Activated CD8-positive, alpha-beta T cell treated with anti-CD3 and anti-CD28 coated beads for 36 hours (primary cell): ENCODE measurements at places on chromosomes 1 and 21. TPM values are rescaled to one million over a fixed set of nuclear protein-coding genes. Genes with fewer than 3 reads are reported as not detected.

Gene KANK4
- not detected for total RNA-seq

Gene OR2L3
- not detected for total RNA-seq

Gene NECTIN4
- not detected for total RNA-seq

Gene NMNAT2
- total RNA-seq = not detected

Gene EPHB2
- total RNA-seq = not detected

Gene HLX
- total RNA-seq = not detected

Gene SRP9
- 275 TPM for total RNA-seq

Gene CXADR
- 0.29 TPM for total RNA-seq

Gene CYP2J2
- 0.83 TPM for total RNA-seq

DNA sequence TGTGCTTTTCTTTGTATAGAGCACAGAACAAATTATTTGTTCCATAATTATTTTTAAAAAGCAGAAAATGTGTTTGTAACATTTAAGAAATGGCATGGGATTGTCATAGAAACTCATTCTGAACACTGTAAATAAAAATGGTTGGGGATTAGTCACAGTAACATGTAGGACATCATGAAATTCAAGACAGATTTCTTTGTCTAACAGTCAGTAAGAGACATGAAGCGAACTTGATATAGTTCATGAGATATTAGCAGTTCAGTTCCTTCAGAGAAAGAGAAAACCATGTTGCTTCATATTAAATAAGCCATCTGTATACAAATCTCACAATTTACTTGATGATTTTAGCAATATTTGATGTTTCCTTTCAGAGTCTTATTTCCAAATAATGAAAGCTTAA, 19.7 kb downstream of the NFIA start:
- peaks cover 15% of the 10 kb centered on the region for H3K4me1 ChIP-seq

GRCh38 chr1:228786361-228787129, 51.3 kb downstream of the RHOU start:
- H3K27me3 ChIP-seq = no peaks in the 10 kb centered on the region
- peaks cover 9% of the 10 kb centered on the region for H3K4me1 ChIP-seq
- no peak overlapping the region for H3K27ac ChIP-seq
- no peak for DNase-seq
- H3K4me3 ChIP-seq = no peak overlapping the region

- H3K4me3 ChIP-seq = no peak overlapping the region
- no peak overlapping the region for H3K27ac ChIP-seq
- no peak for DNase-seq
- H3K4me1 ChIP-seq = peaks cover 46% of the 10 kb centered on the region
- H3K36me3 ChIP-seq = peaks cover 65% of the 10 kb centered on the region
- no peaks in the 10 kb centered on the region for H3K27me3 ChIP-seq
Observed at GRCh38 chr1:168235548-168235885, 9.7 kb downstream of the SFT2D2 start.

DNA sequence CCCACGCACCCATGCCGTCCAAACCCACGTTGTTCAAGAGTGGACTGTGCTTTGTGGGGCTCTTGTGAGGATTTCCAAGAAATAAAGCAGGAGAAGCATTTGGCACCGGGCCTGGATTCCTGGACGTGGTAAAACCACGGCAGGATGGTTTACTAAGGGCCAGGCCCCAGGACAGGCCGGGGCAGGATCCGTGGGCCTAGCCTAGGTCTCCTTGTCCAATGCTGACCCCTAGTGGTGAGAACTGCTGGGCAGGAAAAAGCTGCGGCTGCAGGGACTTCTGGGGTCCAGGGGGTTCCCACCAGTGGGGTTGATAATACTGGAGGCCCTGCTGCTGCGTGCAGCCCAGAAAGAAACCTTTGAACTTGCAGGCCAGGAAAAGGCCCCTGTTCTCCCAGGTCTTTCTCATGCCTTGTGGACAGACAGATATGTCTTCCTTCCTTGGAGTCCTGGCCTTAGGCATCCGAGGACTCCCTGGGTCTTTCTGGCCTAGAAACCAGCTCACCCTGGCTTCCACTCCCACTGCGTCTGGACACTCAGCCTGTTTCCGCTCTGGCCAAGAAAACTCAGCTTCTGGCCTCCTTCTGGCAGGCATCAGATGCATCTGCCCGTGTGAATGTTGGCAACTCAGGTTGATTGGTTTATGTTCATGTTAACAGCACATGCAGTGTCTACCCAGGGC, 106.9 kb upstream of the TMEM51 start:
- H3K36me3 ChIP-seq = no peaks in the 10 kb centered on the region
- H3K4me3 ChIP-seq = no peak overlapping the region
- no peaks in the 10 kb centered on the region for H3K4me1 ChIP-seq
- H3K27me3 ChIP-seq = no peaks in the 10 kb centered on the region
- DNase-seq = peak; percentile 70

DNA sequence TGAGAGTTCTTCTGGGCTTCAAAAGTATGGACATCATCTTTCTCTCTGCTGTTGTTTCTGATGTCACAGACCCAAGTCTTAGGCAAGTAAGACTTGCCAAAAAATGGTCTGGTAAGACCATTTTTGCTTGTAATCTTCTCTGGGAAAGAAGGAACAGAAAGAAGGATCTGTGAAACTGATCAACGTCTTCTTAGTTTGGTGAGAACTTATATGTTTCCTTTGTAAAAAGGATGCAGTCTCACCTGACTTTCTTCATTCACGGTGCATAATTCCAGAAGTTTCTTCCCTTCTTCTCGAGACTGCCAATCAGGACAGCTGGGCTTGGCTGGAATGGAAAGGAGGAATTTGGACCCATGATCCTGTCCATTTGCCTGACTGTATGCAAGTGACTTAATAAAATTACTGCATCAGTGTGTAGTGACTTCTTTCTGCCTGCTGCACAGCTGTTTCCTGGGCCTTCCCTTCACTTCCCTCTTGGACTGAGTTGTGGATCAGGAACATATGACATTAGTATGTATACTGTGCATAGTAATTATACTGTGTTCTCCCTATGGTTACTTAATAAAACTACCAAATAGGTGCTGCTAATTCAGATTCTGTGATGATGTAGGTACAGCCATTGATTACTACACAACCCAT, 7.6 kb upstream of the DENND1B start:
- H3K4me1 ChIP-seq = peaks cover 15% of the 10 kb centered on the region
- peaks cover 3% of the 10 kb centered on the region for H3K36me3 ChIP-seq
- no peak for DNase-seq
- H3K27ac ChIP-seq = no peak overlapping the region

GRCh38 chr21:43884861-43885417, 19.9 kb downstream of the AGPAT3 start:
- DNase-seq = no peak
- H3K27ac ChIP-seq = no peak overlapping the region
- peaks cover 63% of the 10 kb centered on the region for H3K4me1 ChIP-seq
- H3K4me3 ChIP-seq = no peak overlapping the region
- no peaks in the 10 kb centered on the region for H3K27me3 ChIP-seq

GRCh38 chr1:226202246-226202645, 15.7 kb upstream of the ACBD3 start:
- no peak overlapping the region for H3K27ac ChIP-seq
- no peaks in the 10 kb centered on the region for H3K36me3 ChIP-seq
- no peak overlapping the region for H3K4me3 ChIP-seq
- no peaks in the 10 kb centered on the region for H3K4me1 ChIP-seq
- H3K27me3 ChIP-seq = peaks cover 4% of the 10 kb centered on the region
- DNase-seq = no peak

DNA sequence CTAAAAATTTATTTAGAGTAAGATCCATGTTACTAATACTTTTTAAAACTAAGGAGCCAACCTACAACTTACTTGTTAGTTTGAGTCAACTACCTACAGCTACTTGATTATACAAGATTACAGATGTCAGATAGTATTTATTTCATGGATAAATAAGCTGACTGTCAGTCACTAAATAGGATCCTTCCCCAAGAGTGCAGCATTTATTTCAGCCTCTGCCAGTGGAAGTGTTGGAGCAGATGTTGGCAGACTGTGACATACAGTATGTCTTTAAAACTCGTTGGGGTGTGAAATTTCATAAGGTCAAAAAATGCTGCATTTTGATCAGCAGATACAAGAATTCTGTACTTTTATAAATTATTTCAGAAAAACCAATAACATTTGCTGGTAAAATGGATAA, 156.2 kb downstream of the AKT3 start:
- no peak overlapping the region for H3K4me3 ChIP-seq
- peaks cover 9% of the 10 kb centered on the region for H3K36me3 ChIP-seq
- no peaks in the 10 kb centered on the region for H3K4me1 ChIP-seq
- H3K27me3 ChIP-seq = no peaks in the 10 kb centered on the region

DNA sequence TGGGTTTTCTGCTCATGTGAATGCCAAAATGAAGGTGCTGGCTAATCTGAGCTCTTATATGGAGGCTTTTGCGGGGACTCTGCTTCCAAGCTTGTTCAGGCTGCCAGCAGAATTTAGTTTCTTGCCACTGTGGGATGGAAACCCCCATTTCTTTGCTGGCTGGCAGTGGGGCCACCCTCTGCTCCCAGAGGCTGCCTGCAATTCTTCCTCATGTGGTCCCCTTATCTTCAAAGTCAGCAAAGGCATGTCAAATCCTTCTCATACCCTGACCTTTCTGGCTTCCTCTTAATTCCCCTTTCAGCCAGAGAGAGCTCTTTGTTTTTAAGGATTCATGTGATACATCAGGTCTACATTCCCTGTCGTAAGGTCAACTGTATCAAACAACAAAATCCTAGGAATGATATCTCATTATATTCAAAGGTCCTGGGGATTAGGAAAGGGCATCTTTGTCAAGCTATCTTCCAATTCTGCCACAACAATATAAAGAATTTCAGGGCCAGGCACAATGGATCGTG, 5.2 kb upstream of the GPR161 start:
- H3K4me1 ChIP-seq = peaks cover 23% of the 10 kb centered on the region
- H3K36me3 ChIP-seq = no peaks in the 10 kb centered on the region
- no peak for DNase-seq
- no peak overlapping the region for H3K4me3 ChIP-seq

DNA sequence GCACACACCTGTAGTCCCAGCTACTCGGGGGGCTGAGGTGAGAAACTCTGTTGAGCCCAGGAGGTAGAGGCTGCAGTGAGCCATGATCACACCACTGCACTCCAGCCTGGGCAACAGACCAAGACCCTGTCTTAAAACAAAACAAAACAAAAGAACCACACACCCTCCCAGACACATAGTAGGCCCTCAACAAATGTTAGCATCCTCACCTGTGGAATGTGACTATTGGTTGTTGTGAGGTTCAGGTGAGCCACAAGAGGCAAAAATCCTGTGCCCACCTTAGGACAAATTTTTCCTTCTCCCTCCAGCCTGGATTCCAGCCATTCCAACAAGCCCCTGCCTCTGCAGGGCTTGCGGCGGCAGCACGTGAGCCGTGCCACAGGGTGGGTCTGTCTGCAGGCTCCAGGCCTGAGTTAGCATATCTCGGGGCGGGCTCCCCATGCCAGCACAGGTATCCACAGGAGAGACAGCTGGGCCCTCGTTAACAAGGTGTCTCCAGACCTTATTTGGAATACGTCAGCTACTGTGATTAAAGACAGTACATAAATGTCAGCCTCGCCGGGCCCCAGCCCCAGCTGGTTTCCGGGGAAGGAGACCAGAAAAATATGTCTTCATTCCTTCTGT, 17.4 kb downstream of the C1QB start:
- no peak overlapping the region for H3K4me3 ChIP-seq
- peaks cover 36% of the 10 kb centered on the region for H3K27me3 ChIP-seq
- H3K4me1 ChIP-seq = no peaks in the 10 kb centered on the region

DNA sequence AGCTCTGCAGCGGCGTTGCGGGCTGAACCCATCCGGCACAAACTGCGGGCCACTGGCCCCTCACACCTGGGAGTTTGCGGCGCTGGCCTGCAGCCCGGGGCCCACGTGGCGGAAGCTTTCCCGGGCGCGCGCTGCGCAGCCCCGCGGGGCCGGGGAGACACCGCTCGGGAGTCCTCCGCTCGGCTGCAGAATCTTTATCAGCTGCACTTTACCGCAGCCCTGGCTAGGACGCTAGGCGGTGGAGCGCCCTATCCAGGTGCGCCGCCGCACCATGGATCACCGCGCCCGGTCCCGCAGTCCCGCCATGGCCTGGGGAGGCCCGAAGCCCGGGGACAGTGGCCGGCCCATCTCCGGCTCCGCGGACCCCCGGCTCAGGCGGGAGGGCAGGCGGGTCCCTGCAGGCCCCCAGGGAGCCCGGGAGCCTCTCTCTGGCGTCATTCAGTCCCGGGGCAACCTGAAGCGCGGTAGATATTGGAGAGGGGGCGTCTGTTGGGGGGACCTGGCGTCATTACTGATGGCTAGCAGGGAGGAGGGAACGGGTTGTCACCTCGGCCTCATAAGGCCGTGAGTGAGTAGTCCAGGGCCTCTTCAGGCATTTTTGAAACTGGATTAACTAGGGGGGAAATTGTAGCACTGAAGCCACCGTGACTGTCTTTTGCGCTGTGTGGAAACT, 5.7 kb upstream of the OLIG2 start:
- H3K4me3 ChIP-seq = peak overlapping the region; percentile 37
- peak; percentile 37 for DNase-seq

- no peak for DNase-seq
- H3K36me3 ChIP-seq = peaks cover 13% of the 10 kb centered on the region
- H3K4me1 ChIP-seq = peaks cover 15% of the 10 kb centered on the region
Observed at GRCh38 chr1:31306278-31306677, 9.4 kb downstream of the ZCCHC17 start.

GRCh38 chr21:45283611-45284455, 3.9 kb downstream of the POFUT2 start:
- peaks cover 12% of the 10 kb centered on the region for H3K36me3 ChIP-seq
- no peak overlapping the region for H3K27ac ChIP-seq
- no peaks in the 10 kb centered on the region for H3K27me3 ChIP-seq
- peaks cover 3% of the 10 kb centered on the region for H3K4me1 ChIP-seq
- H3K4me3 ChIP-seq = no peak overlapping the region
- DNase-seq = no peak

- H3K27ac ChIP-seq = no peak within 1 kb of the TSS
- H3K4me1 ChIP-seq = peaks cover 2% of the 10 kb centered on the region
- no peaks in the 10 kb centered on the region for H3K36me3 ChIP-seq
Observed at GRCh38 chr1:22562584-22563583, at the start of gene EPHA8. Gene EPHA8 (plus strand): TSS chr1:22563489. CDS start chr1:22563636, 147 bp downstream.

- no peak overlapping the region for H3K4me3 ChIP-seq
- no peaks in the 10 kb centered on the region for H3K36me3 ChIP-seq
- DNase-seq = no peak
- no peaks in the 10 kb centered on the region for H3K4me1 ChIP-seq
- peaks cover 1% of the 10 kb centered on the region for H3K27me3 ChIP-seq
Observed at GRCh38 chr1:57061369-57061768, 95.6 kb upstream of the C8B start.

DNA sequence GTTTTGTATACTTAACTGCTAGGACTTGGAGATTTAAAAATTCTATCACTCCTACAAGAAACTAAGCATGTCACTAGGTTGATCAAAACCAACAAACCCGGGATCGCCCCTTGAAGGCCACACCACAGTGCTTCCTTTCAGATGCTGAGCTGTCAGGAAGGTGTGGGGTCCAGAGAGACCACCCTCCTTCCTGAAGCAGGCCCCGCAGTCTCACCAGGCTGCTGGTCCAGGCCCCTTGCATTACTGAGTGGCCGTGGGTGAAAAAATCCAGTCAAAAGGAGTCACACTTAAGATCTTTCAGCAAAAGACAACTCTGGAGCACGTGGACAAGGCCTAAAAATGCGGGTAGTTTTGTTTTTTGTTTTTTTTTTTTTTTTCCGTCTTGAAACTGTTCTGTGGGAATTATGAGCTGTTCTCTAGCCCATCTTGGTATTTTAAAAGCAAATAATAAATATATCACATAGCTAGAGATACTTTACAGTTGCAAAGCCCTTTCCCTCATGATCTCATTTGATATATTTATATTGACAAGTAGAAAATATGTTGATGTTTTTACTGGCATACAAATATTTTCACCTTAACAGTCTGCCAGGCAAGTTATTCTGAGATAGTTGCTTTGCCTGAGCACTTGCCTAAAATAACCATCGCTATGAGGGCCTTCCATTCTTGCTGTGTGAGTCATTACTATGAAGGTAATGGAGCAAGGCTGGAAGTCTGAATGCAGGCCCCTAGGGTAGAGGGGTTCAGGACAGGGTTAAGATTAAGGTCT, 73.1 kb upstream of the EDEM3 start:
- H3K27me3 ChIP-seq = no peaks in the 10 kb centered on the region
- no peak overlapping the region for H3K4me3 ChIP-seq
- no peak overlapping the region for H3K27ac ChIP-seq
- H3K4me1 ChIP-seq = peaks cover 15% of the 10 kb centered on the region
- H3K36me3 ChIP-seq = peaks cover 4% of the 10 kb centered on the region
- no peak for DNase-seq
